ENCODE measurements at places on chromosomes 12 and 14. TPM values are rescaled to one million over a fixed set of nuclear protein-coding genes. Genes with fewer than 3 reads are reported as not detected.

ARF3 gene
- total RNA-seq = 72.3 TPM

LHX5 gene
- not detected for total RNA-seq

IL23A gene
- total RNA-seq = not detected

MAP1LC3B2 gene
- not detected for total RNA-seq

VASH1 gene
- 1.3 TPM for total RNA-seq

SLC5A8 gene
- not detected for total RNA-seq

KERA gene
- not detected for total RNA-seq

IPO8 gene
- total RNA-seq = 43.6 TPM

CRIP2 gene
- total RNA-seq = 41.3 TPM

SCN8A gene
- total RNA-seq = 8.7 TPM

RALGAPA1 gene
- total RNA-seq = 50.4 TPM

JAG2 gene
- total RNA-seq = 0.15 TPM

CCDC91 gene
- total RNA-seq = 22.6 TPM

ANKRD33 gene
- total RNA-seq = not detected

Measured in melanocyte of skin (primary cell).